ENCODE measurements at places on chromosomes 3 and 15.

DNA sequence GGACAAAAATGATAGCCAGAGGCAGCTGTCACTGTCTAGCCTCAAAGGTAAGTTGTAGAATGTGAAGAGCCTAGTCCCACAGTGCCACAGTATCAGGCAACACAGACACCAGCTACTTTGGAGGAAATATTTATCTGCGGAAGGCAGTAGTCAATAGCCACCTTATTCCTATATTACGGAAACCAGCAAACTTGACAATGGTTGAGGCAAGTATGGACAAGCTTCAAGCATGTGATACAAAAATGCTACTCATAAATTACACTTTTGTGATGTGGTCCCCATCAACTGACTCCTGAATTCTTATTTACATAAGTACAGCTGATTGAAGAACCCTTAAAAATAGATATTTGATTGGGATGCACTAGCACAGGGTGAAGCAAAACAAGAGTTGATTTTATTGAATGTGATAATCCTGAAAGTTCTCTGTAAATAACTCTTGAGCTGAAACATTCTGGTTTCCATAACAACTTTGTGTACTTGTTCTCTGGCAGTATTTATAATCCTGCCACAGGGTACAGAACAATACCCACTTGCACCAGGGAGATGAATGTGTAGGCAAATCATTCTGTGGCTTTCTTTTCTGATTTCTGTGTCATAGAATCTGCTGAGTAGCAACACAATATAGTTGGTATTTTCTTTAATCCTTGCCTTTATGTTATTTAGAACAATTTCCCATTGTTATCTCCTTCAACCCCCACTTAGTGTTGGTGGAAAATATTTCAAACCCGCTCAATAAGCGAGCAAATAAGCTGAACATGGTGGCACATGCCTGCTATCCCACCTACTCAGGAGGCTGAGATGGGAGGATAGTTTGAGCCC, at the start of gene ANKUB1:
Gene ANKUB1, minus strand, starts transcription at position 103 of the 819 bp plus-strand sequence. CDS start 188 bp downstream, outside the sequence.
- H3K27ac ChIP-seq = no peak within 1 kb of the TSS
- H3K4me3 ChIP-seq = no peak within 1 kb of the TSS
- H3K27me3 ChIP-seq = no peaks in the 10 kb centered on the region

DNA sequence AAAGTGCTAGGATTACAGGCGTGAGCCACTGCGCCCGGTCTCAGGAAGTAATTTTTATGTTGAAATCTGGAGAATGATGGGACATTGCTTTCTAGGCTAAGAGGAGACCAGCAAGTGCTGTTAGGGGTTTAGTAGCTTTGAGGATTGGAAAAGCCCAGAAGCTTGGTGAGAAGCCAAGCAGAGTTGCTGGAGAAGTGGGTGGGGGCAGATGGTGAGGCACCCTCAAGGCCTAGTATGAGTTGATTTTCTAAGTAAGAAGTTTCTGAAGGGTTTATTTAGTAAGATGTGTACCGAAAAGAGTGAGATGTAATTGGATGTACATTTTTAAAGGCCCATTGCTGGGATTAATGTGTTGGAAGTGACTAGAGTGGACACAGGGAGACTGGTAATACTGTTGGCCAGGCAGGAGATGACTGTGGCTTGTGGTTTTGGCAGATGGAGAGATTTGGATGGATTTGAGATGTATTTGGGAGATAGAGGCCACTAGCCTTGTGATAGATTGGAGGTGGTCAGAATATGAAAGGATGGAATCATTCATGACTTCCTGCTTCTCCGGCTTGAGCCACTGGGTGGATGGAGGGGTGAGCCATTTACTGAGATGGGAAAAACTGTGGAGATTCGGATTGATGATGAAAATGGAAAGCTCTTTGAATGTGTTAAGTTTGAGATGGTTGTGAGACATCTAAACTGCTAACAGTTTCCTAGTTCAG, 2.3 kb downstream of the LRRC28 start:
- peaks cover 21% of the 10 kb centered on the region for H3K4me1 ChIP-seq
- no peak for DNase-seq
- no peak overlapping the region for H3K4me3 ChIP-seq

- no peaks in the 10 kb centered on the region for H3K27me3 ChIP-seq
- peaks cover 2% of the 10 kb centered on the region for H3K36me3 ChIP-seq
- no peak overlapping the region for H3K27ac ChIP-seq
- H3K4me1 ChIP-seq = peaks cover 3% of the 10 kb centered on the region
- H3K4me3 ChIP-seq = no peak overlapping the region
- no peak for DNase-seq
These were observed 80.9 kb upstream of the ARHGEF26 start for GRCh38 chr3:154040283-154040682.

DNA sequence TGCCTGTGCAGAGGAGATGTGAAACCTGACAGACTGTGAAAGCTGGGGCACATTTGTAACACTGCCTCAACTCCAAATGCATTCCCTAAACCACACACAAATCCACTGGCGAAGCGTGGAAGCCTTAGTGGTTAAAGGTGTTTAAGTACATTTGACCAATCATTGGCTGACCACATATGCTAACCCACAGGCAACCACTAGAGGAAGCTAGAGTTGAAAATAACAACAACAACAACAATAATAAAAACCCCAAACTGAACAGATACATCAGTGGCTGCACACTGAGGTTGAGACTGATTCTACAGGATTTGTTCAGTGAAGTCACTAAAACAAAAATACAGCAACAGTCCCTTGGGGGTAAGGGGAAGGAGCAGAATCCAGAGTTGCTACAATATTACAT, 129.7 kb downstream of the TJP1 start:
- H3K36me3 ChIP-seq = peaks cover 26% of the 10 kb centered on the region
- peaks cover 17% of the 10 kb centered on the region for H3K4me1 ChIP-seq
- no peak for DNase-seq
- H3K4me3 ChIP-seq = no peak overlapping the region
- H3K27ac ChIP-seq = no peak overlapping the region

- H3K27me3 ChIP-seq = no peaks in the 10 kb centered on the region
- peaks cover 6% of the 10 kb centered on the region for H3K4me1 ChIP-seq
- H3K27ac ChIP-seq = peak overlapping the region; percentile 48
- H3K36me3 ChIP-seq = peaks cover 12% of the 10 kb centered on the region
These were observed 73.5 kb downstream of the VGLL4 start for GRCh38 chr3:11570251-11570650.

GRCh38 chr3:188488801-188489200, 334.8 kb downstream of the LPP start:
- H3K27ac ChIP-seq = no peak overlapping the region
- H3K4me1 ChIP-seq = peaks cover 7% of the 10 kb centered on the region
- no peak overlapping the region for H3K4me3 ChIP-seq

DNA sequence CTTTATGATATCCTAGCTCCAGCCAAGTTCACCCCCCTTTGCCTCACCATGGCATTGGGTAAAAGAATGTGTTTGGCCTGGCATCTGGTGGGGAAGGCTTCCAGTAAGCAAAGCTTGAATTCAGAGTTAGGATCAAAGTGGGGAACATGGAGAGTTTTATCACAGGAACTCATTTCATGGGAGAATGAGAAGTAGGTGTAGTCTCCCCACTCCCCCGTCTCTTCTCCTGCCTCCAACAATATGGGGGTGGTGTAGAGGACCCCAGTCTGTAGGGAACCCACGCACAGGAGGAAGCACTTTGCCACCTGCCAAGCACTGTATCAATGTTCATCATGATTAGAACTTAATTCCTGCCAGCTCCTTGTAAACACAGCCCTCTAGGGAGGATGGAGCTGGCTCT, 200.5 kb downstream of the UACA start:
- no peak for DNase-seq
- no peaks in the 10 kb centered on the region for H3K36me3 ChIP-seq
- peaks cover 9% of the 10 kb centered on the region for H3K27me3 ChIP-seq
- no peak overlapping the region for H3K4me3 ChIP-seq

Measured in mesothelial cell of epicardium (in vitro differentiated cells).